ENCODE measurements at places on chromosomes 16 and 17.

DNA sequence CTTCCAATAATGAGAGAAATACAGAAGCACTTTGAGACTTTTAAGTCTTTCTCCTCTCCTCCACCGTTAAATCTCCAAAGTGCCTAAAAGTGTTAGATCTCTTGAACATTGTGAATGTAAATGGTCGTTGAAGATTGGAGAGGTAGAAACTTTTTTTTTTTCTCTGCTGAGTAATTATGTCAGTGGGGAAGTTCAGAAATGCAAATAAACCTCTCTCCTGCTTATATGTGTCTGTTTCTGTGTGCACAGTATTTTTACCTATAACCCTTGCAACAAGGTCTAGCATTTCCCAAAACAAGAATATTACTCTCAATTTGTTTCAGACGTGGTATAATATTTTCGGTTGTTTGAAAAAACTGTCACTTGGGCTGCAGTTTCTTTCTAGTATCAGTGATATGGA lies 833.6 kb upstream of the CDH8 start:
- DNase-seq, result no peak

DNA sequence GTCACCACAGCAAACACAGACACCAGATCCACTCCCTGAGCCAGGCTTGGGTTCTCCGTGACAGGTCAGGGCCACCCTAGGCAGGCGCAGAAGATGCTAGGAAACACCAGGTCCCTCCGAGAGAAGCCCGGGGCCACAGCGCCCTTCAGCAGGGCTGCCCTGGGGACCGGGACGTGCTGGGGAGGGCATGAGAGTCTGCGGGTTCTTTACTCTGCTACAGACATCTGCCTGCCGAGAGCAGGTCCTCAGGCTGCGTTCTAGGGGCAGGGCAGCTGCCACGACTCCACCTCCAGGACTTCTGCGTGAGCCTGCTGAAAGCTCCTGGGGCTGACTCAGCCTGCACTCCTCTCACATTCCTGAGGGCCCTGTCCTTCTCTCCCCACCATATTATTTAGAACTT lies 11.4 kb downstream of the MYLK3 start:
- DNase-seq, result no peak

DNA sequence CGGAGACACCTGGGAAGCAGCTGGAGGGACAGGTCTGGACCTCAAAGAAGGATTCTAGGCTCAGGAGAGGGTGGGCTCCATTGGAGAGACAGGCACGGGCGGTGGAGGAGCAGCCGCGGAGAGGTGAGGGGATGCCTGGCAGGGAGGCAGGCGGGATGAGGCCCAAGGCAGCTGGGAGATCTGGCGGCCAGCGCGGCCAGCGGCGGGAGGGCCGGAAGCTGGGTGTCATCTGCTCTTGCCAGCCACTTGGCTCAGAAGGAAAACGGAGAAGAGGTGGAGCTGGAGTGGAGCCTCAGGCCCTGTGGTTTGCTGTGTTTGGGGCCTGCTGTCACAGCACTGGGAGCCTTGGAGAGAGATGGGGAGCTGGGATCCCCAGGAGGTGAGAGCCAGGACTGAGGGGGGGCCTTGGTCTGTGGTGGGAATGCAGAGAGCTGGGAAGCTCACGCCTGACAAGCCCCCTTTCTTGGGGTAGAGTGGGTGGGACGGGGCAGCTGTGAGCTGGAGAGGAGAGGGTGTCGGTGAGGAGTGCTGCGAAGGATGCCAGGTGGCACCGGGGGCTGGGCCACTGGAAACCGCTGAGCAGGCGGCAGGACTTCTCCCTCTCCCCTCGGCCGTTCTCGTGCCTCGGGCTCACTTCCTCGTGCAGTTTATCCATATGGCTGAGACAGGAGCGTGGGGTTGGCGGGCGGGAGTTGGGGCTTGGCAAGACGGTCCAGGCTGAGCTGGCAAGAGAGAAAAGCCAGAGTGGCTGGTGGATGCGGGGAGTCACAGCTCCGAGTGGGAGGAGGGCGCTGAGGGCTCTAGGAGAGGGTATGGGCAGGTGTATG lies 8.0 kb downstream of the TBC1D24 start:
- DNase-seq, result no peak

DNA sequence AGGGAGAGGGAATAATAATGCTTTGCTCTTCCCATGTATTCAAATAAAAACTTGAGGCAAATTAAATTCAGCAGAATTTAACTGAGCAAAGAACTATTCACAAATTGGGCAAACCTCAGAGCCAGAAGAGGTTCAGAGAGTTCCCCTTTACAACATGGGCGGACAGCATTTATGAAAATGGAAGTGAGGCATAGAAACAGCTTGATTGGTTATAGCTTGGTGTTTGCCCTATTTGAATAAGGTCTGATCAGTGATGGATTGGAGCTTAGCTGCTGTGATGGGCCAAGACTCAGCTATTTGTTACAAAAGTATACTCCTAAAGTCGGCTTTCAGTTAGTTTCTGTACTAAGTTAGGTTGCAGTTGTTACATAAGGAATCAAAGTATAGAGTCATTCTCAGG lies 63.0 kb downstream of the TMEM100 start:
- DNase-seq, result no peak

DNA sequence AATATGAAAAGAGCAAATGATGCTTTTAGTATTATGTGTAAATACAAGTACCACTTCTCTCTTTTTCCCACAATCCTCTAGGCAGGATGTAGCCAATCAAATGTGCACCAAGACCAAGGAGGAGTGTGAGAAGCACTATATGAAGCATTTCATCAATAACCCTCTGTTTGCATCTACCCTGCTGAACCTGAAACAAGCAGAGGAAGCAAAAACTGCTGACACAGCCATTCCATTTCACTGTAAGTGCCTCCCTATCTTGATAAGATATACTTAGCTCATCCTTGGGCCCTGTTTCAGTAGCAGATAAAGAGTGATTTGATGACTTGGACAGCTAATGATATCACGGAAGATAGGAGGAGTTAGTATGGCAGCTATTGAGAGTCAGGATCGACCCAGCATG lies 33.7 kb downstream of the TADA2A start:
- no peak for DNase-seq

DNA sequence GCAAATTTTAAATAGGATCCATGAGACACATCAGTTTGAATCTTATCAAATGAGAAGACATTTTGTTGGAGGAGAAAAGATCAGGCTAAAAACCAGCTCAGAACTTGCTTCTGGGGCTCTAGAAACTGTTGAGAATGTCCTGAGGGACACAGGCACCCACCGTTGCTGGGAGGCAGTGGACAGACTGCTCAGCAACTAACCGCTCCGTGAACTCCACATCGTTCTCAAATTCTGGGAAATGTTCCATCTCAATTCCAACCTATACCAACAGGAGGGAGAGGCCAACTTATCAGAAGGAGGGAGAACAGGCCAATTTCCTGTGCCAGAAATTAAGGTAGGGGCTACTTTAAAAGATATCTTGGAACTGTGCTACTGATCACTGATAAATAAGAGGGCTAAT lies 8.3 kb downstream of the TAT start:
- no peak for DNase-seq

DNA sequence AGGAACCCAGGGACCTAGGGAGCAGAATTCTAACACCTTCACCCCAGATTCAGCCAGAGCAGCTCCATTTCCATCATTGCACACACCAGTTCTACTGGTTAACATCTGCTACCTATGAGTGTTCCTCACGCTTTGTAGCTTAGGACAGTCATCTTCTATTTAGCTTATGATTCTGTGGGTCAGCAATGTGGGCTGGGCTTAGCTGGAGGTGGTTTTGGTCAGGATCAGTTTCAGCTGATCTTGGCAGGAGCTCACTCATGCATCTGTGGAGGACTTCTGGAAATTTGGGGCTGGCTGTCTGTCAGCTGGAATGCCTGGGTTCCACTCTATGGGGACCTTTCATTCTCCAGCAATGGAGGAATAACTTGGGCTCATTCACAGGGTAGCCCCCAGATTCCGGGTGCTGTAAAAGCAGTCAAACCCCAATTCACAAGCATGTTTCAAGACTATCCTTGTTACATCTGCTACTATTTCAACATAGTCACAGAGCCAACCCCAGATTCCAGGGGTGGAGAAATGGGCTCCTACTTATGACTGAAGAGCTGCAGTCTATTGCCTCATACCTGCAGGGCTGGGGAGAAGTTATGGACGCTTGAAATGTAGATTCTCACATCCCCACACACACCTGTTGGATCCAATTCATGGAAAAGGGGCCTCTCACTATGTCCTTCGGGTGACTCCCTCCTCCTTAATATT lies 3.4 kb upstream of the HP start:
- no peak for DNase-seq

DNA sequence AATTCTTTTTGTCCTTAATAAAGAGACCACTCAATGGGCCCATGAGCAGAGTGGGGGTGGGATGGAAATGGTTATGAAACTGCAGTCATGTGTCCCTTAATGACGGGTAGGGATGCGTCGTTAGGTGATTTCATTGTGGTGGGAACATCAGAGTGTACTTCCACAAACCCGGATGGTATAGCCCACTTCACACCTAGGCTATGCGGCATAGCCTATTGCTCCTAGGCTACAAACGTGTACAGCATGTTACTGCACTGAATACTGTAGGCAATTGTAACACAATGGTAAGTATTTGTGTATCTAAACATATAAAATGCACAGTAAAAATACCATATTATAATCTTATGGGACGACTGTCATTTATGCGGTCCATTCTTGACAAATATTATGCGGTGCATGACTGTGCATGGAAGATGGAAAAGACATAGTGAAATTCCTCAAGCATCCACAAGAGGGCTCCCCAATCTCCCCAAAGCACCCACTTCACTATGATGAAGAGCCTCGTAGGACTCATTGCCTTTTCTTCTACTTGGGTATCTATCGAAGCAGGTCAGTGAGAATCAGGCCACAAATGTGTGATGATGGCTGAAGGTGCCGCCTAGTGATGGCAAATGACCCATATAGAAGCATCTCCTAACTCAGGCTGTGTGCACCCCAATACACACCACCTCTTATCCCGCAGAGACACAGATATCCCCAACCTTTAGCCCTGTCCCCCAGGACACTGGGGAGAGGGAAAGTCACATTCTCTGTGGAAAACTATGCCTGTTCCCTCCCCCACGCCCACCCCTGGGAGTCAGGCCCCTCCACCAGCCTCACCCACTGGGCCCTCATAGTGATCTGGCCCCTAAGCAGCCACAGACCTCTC lies 43.5 kb downstream of the TBX21 start:
- no peak for DNase-seq

DNA sequence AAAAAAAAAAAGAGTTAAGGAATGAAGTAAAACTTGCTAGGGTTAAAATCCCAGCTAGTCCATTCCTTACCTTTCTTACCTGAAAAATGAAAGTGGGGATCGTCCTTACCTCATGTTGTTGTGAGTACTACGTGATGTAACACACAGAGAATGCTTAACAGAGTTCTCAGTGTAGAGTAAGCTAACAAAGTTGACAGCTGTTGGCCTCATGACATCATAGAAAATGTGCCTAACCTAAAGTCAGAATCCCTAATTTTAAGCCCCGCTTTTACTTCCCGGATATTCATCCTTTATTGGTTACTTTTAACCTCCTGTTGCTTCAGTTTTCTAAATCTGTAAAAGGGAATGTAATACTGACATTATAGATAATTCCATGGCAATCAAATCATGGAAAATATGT lies 505.8 kb upstream of the HSBP1 start:
- DNase-seq, result no peak

DNA sequence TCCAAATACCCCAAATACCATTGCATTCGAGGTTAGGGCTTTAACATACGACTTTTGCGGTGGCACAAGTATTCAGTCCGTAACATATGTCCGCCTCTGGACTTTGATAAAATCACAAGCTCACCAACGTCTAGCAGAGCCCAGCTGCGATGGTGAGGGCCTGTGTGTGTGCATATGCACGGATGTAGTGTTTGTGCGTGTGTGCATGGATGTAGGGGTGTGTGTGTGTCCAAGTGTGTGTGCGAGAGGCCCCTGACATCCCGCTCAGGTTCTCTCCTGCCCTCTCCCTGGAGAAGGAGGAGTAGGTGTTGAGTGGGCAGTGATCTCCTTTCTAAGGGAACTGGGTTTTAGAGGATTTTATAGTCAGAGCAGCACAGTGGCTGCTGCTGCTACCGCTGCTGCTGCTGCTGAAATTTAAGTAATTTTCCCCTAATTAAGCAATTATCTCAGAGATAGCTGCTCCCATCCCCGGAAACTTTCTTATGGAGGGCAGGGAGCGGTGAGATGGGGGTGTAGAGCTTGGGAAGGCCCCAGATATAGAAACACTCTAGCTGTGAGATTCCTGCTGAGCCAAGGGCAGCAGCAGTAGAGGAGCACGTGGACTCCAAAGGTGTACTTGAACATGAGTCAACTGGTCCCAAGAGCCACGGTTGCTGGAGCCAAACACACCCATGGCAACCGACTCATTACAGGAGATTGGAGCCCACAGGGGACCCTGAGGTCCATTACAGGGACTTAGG lies 121.7 kb upstream of the SDK2 start:
- DNase-seq, result no peak

GRCh38 chr17:32007463-32008298 lies 498 bp downstream of the LRRC37B start:
- DNase-seq, result no peak

DNA sequence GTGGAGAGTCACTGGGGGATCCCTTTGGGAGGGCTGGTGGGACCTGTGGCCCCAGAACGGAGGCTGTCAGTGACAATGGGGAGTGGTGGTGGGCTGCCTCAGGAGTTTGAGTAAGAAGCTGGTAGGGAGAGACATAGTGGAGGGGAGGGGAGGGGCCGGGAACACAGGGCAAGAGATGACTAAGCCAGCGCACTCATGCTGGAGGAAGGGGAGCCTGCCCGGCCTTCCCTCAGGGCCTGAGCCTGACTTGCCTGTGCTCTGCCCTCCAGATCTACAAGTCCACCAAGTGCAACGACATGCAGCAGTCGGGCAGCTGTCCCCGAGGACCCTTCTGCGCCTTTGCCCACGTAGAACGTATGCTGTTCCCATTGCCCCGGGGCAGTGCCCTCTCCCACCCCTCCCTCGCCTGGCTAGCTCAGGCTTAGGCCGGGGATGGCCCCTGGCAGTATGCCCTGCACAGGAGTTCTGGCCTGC lies 29.3 kb downstream of the UNC13D start:
- DNase-seq, result no peak

DNA sequence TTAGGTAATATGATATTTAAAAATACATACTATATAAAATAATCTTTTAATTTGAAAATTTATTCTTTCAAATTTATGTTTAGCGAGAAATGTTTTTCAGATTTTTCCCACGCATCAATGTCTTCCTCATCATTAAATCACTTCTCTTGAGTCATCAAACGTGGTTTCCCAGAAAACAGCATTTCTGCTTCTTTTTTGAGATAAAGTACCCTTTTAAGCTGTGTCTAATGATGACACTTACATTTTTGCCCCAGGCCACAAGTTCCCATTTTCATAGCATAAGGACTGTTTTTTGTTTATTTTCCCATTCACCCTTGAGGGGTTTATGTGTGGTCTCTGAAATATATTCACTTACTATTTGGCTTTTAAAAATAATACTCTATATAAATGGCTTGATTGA lies 139.0 kb upstream of the HS3ST3A1 start:
- no peak for DNase-seq

GRCh38 chr16:14132696-14133048 lies 61.6 kb downstream of the MRTFB start:
- no peak for DNase-seq

All from GOT3 (cell line).